Stimulated activated CD4-positive, alpha-beta T cell treated with anti-CD3 and anti-CD28 coated beads, Interleukin-4, amount 100 ng/mL, for 4 hours (primary cell): ENCODE measurements at places on chromosomes 5 and 9.

- DNase-seq = no peak
These were observed 4.2 kb downstream of the SIL1 start for GRCh38 chr5:139193928-139194327.

GRCh38 chr9:109721001-109721400 lies 59.0 kb upstream of the PALM2AKAP2 start:
- DNase-seq = no peak

DNA sequence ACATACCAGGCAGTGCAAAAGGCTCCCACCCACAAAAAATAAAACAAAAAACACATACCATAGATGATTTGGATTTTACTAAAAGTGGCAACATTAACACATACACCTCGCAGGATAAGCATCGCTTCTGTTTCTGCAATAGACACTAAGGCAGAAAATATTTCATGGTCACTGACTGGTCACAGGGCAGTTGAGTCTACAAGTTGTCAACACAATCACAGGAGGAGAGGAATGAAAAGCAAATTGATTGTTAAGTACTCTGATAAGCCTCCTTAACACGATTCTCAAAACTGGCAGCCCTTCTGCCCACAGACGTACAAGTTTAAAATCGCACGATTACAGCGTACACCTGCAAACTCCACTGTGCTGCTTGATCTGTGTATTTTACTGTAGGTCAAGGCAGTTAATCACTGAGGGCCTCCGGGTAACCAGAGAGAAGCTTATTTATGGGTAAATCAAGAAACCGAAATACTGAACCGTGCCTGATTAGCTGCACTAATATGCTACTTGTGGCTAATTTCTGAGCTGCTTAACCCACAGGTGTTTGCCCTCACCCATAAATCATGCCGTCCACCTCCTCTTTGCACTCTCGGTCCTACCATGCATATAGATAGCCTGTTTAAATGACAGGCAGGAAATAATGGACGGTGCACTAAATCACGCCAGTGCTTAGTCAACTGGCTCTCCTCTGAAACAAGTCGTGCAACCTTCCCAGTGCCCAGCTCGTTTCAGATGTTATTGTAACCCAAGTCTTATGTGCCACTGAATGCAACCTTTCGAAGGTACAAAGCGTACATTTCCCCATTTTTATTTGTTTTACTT lies 659.4 kb upstream of the ADAMTS16 start:
- no peak for DNase-seq

- peak; percentile 69 for DNase-seq
These were observed at the start of gene RAPGEF1 for GRCh38 chr9:131739959-131740648. Gene RAPGEF1, minus strand, starts transcription at chr9:131740076. Its CDS starts 246 bp downstream, at chr9:131739830.
